ENCODE measurements at places on chromosomes 13 and 19.

- peak; percentile 97 for DNase-seq
These were observed at the start of gene PLPPR2 for GRCh38 chr19:11355160-11356073. PLPPR2 (plus strand) TSS chr19:11355432; CDS start chr19:11357674, 2,242 bp downstream.

GRCh38 chr13:87324558-87324957, 346.6 kb upstream of the SLITRK5 start:
- DNase-seq: no peak

DNA sequence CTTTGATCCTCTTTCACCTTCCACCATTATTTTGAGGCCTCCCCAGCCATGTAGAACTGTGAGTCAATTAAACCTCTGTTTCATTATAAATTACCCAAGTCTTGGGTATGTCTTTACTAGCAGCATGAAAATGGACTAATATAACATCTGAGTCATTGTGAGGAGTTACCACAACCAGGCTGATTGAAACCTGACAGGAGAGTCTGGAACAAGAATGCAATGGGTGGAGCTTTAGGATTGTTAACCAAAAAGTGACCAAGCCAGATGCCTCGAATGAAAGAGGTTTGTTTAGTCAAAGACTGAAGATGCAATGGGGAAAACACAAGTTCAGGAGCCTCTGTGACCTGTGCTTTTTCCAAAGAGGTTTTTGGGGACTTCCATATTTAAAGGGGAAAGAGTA, 659.0 kb downstream of the SLITRK6 start:
- no peak for DNase-seq

DNA sequence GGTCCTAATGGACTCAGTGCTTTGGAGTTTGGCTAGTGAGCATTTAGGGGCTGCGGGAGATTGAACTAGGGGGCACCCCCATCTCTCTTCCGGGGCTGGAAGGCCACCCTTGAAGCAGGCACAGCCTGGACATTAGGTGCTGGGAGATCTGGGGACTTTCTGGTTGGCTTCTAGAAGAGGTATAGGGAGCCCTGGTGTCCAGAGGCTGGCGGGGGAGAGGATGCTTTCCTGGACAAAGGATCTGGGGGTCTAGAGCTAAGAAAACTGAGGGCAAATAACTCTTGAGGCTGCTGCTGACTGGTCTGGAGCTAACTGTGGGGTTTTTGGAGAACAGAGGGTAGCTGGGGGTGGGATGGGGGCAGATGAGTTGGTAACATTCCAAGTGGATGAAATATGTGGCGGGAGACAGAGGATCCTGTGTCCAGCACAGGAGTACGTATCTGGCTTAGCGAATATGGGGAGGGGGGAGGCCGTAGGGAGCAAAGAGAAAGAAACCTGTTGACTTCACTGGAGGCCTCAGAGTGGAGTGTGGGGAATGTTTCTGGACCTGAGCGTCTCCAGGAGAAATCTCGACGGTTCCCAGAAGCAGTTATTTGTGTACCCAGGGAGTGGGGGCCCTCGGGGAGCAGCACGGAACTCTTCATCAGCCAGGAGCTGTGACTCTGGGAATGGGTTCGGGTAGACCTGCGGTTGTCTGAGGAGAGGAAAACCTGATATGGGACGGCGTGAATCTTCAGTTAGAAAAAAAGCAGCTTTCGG, 1.4 kb downstream of the HNRNPUL1 start:
- DNase-seq: no peak

DNA sequence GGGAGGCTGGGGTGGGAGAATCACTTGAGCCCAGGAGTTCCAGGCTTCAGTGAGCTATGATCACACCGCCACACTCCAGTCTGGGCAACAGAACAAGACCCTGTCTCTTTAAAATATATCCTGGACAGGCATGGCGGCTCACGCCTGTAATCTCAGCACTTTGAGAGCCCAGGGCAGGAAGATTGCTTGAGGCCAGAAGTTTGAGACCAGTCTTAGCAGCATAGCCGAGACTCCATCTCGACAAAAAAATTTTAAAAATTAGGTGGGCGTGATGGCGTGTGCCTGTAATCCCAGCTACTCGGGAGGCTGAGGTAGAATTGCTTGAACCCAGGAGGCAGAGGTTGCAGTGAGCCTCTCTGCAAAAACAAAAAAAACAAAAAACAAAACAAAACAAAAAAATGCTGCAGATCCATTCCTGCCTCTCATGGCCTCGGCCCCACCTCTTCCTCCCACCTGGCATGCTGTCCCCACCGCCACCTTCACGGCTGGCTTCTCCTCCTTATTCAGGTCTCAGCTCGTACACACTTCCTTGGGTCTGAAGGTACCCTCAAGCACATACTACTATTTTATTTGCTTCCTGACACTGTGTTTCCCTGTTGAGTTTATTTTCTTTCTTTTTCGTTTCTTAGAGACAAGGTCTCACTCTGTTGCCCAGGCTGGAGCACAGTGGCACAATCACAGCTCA, 5.3 kb downstream of the RFX1 start:
- no peak for DNase-seq

DNA sequence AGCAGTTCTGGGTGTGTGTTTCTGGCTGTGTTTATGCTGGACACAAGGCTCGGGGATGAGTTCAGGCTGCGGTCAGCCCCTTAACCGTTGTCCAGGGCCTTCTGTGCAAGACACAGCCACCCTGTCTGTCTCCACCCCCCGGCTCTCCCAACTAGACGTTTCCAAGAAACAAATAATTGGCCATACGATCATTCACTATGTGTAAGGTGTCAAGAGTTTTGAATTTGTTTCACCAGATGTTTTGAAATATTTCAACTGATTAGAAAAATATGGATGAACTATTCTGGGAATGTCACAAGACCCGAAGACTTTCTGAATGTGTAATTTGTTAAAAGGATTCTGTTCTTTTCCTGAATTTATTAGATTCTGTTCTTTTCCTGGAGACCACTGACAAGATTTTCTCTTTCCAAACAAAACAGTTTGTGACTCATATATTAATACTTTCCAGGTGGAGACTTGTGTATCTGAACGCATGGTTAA, 318.2 kb downstream of the MYO16 start:
- DNase-seq: peak; percentile 47

DNA sequence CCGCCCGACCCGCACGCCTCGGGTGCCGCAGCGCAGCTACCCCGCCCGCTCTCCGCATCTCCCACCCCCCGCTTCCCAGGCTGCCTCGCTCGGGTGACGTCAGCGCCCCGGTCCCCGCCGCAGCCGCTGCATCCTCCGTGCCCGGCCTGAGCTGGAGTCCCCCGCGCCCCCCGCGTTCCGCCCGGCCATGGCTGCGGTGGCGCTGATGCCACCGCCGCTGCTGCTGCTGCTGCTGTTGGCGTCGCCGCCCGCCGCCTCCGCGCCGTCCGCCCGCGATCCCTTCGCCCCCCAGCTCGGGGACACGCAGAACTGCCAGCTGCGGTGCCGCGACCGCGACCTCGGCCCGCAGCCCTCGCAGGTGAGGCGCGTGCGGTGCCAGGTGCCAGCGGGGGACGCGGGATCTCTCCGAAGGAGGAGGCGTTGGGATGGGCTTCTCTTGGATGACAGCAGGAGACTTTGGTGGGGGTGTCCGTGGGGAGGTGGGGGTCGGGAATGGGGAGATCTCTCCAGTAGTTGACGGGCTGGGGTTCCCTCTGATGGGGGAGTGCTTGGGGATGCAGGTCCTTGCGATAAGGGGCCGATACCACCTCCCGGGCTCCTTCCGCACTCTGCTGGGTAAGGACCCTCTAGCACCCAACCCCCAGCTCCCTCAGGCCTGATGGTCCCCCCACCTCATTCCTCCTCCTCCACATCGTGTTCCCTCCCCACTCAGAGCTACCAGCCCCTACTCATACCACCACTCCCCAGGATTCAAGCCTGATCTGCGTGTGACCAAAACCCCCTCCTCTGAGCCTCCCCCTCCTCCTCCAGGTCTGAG, at the start of gene TMEM59L:
TSS of gene TMEM59L (plus strand) at position 99 of the 817 bp plus-strand sequence. CDS start at position 188, 89 bp downstream.
- DNase-seq: no peak

DNA sequence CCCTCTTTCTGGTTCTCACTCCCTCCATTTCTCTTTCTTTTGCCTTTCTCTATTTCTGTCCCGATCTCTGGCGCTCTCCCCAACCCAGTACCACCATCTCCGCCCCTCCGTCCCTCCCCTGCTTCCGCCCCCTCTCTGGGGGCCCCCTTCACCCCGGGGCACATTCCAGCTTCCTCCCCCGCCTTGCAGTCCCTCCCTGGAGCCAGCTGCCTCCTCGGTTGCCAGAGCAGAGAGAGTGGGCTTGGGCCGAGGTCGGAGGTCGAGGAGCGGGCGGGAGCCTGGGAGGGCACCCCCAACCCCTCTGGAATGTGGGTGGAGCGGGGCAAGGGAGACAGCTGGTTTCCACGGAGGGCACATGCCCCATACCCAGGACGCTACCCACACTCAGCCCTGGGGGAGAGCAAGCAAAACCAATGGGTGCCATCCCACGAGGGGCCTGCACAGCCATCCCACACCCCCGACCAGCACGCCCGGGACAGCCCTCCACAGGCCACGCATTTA, 6.5 kb upstream of the CIRBP start:
- no peak for DNase-seq

GRCh38 chr13:36069881-36070366, 61.3 kb downstream of the DCLK1 start:
- no peak for DNase-seq
